ENCODE measurements at places on chromosomes 16 and 17.

- DNase-seq: peak; percentile 74
These were observed 705.7 kb downstream of the MAF start for GRCh38 chr16:78894886-78895285.

GRCh38 chr16:3625911-3626732 lies 14.7 kb upstream of the SLX4 start:
- peak; percentile 39 for DNase-seq

DNA sequence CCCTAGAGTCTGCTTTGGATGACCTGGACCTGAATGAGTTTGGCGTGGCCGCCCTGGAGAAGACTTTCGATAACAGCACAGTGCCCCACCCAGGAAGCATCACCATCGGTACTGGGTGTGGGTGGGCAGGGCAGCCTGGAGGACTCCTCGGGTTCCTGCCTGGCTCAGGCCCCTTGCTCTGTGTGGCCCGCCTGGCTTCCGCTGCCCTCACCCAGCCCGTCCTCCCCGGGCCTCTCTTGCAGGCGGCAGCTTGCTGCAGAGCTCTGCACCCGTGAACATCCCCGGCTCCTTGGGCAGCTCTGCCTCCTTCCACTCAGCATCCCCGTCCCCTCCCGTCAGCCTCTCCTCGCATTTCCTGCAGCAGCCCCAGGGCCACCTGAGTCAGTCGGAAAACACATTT lies 24.5 kb downstream of the UNC13D start:
- no peak for DNase-seq

- DNase-seq: no peak
These were observed 284.4 kb upstream of the MON1B start for GRCh38 chr16:76906552-76906951.

GRCh38 chr16:48318630-48319029 lies 66.6 kb downstream of the SIAH1 start:
- DNase-seq: peak; percentile 57

DNA sequence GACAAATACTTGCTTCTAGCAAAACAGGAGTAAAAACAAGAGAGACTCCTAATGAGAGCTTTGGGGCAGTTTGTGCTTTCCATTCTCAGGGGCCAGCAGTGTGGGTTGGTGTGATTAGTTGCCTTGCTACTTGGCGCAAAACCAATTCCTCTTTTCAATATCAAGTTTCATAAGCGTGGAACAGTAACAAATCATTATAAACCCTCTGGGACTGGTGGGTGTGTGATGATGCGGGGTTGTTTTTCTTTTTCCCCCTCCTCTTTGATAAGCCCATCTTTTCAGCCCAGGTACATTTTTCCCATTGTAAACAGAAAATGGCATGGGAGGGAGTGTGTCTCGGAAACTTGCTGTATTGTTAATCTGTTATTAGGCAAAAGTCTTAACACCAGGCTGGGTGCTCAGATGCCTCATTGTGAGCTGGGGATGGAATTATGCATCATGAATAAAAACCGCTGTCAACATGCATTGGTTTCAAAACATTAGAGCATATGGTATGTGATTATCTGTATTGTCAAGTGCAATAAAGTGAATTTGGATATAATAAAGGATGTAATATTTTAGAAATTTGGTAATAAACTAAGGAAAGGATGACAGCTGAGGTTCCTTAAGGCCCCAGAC lies 166.4 kb downstream of the CCDC182 start:
- DNase-seq: no peak

GRCh38 chr16:57403965-57404817 lies at the start of gene CCL17:
Gene CCL17 (plus strand): TSS chr16:57404767. CDS start chr16:57413933, 9,166 bp downstream.
- no peak for DNase-seq

DNA sequence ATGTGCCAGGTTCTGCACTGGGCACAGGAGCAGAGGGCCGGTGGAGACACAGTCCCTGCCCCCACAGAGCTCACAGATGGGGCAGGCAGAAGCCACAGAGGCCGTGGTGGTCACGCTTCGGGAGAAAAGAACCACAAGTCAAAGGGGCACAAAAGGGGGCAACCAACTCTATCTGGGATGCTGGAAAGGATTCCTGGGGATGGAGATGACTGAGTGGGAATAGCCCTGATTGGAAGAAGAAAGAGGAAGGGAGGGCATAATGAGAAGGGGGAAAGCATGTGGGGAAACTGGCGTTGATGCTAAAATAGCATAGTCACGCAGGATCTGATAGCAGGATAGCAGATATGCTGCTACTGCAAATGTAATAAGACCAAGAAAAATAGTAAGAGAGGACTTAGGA lies 69.7 kb downstream of the VAT1L start:
- no peak for DNase-seq

DNA sequence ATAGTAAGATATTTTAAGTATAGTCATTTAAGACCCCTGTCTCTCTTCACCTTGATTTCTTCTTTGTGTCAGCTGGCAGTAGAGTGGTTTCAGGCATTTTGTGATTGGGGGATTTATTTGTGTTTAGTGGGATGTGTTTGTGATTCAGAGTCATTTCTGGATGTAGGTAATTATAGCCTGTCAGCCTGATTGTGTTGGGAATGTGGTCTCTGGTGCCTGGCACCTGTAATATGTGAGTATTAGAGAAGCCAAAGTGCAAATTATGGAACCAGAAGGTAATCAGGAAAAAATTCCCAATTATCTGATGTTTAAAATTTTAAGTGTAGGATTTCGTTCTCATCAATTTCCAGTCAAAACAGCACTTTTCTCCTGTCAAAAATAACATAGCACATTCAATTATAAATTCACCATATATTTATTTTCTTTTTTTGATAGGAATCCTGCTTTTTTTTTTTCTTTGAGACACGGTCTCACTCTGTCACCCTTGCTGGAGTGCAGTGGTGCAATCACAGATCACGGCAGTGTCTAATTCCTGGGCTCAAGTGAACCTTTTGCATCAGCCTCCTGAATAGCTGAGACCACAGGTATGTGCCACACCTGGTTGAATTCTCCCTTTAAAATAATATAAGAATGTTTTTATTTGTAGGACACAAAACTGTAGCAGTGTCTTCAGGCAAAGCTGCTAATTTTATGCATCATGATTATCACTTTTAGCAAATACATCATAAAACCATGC lies 42.7 kb downstream of the ATF7IP2 start:
- DNase-seq: no peak

GRCh38 chr17:77087650-77088454 lies 52.9 kb upstream of the SEC14L1 start:
- DNase-seq: no peak

DNA sequence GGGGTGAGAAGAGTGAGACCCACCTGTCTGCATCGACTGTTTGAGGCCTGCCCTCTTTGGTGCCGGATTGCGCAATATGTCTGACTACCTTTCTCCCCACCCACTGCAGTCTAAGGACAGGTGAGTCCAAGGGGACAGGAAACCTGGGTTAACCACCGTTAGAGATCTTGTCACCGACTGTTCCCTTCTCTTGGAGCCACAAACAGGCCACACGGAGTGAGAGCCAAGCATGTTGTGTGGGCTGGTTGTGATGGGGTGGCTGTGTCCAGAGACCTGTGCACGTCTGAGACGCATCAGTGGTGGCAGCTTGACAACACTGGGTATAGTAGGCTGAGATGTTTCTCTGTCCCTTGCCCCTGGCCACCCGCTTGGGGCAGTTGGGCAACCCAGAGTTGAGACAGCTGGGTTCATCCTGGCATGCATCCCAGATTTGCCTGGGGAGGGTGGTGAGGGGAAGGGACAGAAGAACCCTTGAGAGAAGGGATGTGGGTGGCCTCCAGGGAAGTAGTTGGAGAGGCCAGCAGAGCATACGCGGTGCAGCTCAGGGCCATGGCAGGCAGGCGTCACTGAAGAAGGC lies 21.4 kb downstream of the MPRIP start:
- DNase-seq: no peak

- DNase-seq: peak; percentile 67
These were observed 33.2 kb downstream of the TUBD1 start for GRCh38 chr17:59859444-59860025.

DNA sequence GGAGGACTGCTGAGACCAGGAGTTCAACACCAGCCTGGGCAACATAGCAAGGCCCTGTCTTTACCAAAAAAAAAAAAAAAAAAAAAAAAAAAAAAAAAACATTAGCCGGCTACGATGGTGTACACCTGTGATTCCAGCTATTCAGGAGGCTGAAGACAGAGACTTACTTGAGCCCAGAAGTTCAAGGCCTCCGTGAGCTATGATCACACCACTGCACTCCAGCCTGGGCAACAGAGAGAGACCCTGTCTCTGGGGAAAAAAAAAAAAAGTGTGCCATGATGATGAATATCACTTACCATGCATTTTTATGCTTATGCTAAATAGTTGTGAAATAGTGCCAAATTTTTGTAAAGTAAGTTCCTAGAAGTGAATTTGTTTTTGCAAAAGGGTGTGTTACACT lies 197.0 kb downstream of the LGALS9B start:
- no peak for DNase-seq

- DNase-seq: no peak
These were observed 204.9 kb downstream of the AXIN2 start for GRCh38 chr17:65356536-65356935.

DNA sequence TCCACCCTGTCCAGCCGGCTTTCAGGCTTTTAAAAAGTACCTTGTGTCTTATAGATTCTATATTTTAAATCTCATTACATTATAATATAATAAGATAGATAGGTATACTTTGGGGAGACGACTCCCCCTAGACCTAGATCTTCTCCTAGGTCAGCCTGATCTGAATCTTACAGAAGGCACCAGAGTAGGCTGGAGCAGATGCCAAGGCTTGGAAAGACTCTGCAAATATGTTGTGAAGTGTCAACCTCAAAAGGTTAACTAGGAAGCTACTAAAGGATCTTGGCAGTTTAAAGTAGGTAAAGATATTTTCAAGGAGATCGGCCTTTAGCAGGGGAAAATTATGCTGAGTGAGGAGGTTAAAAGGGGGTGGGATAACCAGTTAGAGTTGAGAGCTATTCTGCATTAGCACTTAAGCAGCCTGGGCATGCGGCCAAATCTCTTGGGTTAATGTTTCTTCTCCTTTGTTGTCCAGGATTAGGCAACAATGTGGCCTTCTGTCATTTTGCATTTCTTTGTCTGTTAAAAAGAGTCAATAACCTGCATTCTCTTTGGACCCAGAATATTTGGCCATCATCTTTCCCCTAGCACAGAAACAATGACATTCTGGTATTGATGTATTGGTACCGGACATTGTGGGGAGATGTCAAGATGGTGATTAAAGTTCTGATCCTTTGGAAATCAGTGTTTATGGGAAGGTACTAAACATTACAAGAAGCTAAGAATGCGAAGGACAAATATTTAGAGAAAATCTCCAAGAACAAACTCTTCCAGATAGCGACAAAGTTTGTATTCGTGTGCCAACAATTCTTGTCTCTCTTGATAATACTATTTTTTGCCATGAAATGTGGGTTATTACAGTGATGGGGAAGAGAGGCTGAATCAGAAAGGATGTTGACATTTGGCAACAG lies 51.2 kb upstream of the DHX40 start:
- DNase-seq: peak; percentile 7

DNA sequence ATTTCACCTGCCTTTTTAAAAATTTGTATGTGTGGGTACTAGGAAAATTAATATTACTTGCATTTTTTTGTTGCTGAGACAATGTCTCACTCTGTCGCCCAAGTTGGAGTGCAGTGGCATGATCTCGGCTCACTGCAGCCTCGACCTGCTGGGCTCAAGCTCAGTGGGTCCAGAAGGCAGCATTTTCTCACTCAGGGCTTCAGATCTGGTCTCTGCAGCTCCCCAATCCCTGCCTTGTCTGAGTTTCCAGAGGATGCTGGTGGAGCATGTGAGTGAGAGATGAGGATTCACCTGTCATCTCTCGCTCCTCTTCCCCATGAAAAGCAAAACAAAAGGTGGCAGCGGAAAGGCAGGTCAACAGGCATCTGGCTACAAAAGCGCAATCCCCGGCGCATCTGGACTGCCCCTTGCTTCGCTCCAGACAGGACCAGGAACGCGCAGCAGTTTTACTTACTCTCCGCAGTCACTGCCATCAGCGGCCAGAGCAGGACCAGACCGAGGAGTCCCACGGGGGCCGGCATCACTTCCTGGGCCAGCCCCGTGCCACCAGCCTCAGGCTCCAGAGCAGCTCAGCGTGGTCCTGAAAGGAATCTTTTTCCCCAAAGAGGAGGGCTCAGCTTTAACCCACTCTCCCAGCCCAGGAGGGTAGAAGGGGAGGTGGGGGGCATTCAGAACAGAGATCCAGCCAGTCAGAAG lies 59.9 kb downstream of the LITAF start:
- DNase-seq: no peak

GRCh38 chr16:12009462-12009861 lies 32.9 kb downstream of the SNX29 start:
- DNase-seq: no peak

- DNase-seq: no peak
These were observed 23.6 kb downstream of the TANGO6 start for GRCh38 chr16:68866933-68867332.

DNA sequence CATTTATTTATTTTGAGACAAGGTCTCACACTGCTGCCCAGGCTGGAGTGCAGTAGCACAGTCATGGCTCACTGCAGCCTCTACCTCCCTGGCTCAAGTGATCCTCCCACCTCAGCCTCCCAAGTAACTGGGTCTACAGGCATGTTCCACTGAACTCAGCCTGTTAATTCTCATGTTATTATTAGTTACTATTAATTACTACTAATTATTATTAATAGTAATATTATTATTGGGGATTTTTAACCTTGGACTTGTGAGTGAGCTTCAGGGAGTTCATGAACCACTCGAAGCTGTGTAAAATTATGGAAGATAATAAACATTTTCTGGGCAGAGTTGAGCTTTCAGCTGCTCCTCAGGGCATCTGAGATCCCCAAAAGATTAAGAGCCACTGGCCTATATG lies 4.6 kb upstream of the STAC2 start:
- no peak for DNase-seq

DNA sequence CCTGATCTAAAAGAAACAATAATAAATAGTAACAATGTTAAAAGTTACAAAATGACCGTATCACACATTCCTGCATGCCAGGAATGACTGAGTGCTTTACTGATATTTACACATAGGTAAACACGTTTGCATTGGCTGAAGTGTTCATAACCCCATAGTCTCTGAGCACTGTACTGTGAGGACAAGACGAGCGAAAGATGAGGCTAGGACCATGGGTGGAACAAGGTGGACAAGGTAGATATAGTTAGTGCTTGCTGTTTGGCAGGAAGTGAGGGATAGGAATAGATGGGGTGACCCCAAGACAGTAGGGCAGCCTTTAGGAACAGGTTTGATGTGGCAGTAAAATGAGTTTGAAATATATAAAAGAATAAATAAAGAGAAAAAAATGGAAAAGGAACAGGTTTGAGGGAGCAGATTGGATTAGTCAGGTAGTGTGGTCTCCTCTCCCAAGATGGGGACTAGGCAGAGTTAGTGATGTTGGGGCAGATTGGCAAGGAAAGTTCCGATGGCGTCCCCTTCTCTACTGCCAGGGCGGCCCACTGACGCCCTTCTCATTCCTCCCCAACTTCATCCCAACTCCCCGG lies 452 bp upstream of the E2F4 start:
- DNase-seq: no peak

DNA sequence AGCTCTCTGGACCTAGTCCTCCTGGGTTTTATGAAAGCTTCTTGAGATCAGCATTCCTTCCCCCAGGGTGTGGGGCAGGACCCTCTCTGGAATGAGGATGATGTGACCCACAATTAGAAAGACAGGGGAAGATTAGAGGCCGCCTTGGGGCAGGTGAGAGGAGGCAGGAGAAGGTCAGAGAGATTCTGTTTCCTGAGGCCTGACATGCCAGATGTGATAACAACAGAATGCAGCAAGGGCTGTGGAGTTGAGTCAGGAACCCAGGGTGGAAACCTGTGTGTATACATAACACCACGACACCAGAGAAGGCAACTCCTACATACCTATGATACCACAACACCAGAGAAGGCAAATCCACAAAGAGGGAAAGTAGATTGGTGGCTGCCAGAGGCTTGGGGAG lies 5.4 kb upstream of the SLC5A10 start:
- no peak for DNase-seq

Data from CD4-positive, alpha-beta T cell treated with Interleukin-10 for 1 hour (primary cell).